G401 (cell line): ENCODE measurements at places on chromosomes 7 and 10. TPM values are rescaled to one million over a fixed set of nuclear protein-coding genes. Genes with fewer than 3 reads are reported as not detected.

Gene PDE6C
- not detected in 2 replicates for total RNA-seq

Gene DLG5
- total RNA-seq = 34.5 and 48.7 TPM in 2 replicates

Gene DNAJC30
- total RNA-seq = 12.4 and 19.6 TPM in 2 replicates

Gene PON3
- total RNA-seq = not detected in 2 replicates

Gene AOC1
- total RNA-seq = 0.92 TPM in 1 of 2 replicates, not detected in the other

Gene PDZD7
- 2.4 and 4.5 TPM in 2 replicates for total RNA-seq

Gene ERVW-1
- total RNA-seq = not detected in 2 replicates

Gene CTAGE8
- total RNA-seq = not detected in 2 replicates

Gene NEUROG3
- total RNA-seq = not detected in 2 replicates

Gene CTNNA3
- not detected in 2 replicates for total RNA-seq

Gene TMEM178B
- total RNA-seq = 0.31 and 1.1 TPM in 2 replicates

Gene ABCC2
- 1.8 and 3.7 TPM in 2 replicates for total RNA-seq
